ENCODE measurements at places on chromosomes 11 and 22.

DNA sequence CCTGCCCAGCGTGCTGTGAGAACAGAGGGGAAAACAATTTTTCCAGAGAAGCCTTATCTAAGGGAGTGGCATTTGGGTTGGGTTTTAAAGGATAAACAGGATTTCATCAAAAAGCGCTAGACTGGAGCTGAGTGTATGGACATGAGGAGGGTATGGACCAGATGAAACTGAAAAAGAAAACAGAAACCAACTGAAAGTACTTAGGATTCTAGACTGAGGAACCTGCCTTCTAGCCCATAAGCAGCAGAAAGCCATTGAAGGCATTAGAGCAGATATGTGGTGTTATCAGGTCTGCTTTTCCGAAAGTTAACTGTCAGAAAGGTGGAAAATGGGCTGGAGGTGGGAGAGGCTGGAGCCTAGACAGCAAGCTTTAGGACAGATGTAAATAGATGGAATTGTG lies 340.0 kb upstream of the MPPED2 start:
- no peak for DNase-seq

DNA sequence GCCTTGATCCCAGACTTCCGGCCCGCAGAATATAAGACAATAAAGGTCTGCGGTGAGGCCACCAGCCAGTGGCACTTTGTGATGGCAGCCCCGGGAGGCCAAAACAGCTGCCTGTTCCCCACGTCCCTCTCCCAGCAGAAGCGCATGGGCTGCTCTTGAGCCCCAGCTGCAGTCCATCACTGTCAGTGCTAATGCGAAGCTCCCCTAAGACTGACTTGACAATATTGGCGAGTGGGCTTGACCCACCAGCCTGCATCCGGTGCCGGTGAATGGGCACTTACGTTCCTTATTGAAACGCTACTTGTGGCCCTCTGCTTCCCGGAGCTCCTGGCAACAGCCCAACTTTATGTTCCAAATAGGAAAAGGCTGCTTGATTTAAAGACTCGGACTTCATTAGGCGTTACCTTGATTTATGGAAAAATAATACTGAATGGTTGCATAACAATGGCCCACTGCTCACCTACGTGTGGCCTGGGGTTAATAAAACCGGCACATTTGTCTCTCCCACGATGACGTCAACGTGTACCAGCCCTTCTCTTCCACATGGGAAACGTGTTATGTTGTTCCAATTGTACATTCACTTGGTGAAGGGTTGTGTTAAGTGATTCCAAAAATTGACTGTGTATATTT lies 93.4 kb upstream of the SEPTIN5 start:
- DNase-seq = no peak

GRCh38 chr22:37922191-37922590 lies 16.1 kb downstream of the MICALL1 start:
- no peak for DNase-seq

GRCh38 chr22:47612311-47612910 lies 850.0 kb downstream of the TBC1D22A start:
- no peak for DNase-seq

- peak; percentile 2 for DNase-seq
Observed at GRCh38 chr22:32444068-32444467, 20.2 kb downstream of the BPIFC start.

All from CD4-positive, alpha-beta T cell treated with Interleukin-17A for 1 hour (primary cell).